Activated CD4-positive, alpha-beta memory T cell treated with anti-CD3 and anti-CD28 coated beads for 36 hours (primary cell): ENCODE measurements at places on chromosomes 11 and 22. TPM values are rescaled to one million over a fixed set of nuclear protein-coding genes. Genes with fewer than 3 reads are reported as not detected.

PRR33 gene
- total RNA-seq = not detected

DNA sequence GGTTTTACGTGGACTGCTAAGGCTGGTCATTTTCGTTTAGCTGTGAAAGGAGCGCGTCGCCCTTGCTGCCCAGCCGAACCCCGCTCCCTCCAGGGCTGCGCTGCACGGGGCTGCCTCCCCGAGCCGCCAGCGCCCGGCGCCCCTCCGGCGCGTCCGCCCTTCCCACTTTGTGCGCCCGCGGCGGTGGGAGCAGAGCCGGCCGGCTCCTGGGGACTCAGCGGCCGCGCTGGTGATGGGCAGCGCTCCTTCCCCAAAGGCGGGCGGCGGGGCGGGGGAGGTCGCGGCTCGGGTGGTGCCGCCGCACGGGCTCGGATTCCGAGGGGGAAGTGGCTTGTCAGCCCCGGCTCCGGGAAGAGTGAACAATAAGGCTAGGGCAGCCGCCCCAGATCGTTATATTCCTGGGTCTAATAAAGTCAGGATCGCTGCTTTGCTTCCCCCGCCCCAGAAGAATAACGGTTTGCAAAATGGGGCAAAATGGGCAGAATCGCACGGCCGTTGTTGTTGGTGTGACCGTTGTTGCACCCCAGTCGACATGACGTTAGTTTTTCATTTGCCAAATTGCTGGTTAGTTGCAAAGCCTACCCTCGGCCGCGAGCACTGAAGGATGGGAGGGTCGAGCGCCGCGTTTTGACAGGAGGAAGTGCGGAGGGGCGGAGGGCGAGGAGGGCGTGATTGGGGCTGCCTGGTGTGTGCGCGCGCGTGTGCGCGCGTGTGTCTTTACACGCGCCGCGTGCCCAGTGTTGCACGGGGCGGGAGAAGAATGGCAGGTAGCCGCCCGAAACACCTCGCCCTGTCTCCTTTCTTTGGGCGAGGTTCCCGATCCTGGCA lies 745 bp downstream of the NCAM1 start:
- peak; percentile 14 for DNase-seq

GRCh38 chr11:955154-956063 lies 29.7 kb downstream of the AP2A2 start:
- no peak for DNase-seq

- DNase-seq = no peak
These were observed 274.2 kb downstream of the CASP12 start for GRCh38 chr11:104624021-104624420.

- no peak for DNase-seq
These were observed 52.4 kb downstream of the GRIK4 start for GRCh38 chr11:120563703-120564572.

DNA sequence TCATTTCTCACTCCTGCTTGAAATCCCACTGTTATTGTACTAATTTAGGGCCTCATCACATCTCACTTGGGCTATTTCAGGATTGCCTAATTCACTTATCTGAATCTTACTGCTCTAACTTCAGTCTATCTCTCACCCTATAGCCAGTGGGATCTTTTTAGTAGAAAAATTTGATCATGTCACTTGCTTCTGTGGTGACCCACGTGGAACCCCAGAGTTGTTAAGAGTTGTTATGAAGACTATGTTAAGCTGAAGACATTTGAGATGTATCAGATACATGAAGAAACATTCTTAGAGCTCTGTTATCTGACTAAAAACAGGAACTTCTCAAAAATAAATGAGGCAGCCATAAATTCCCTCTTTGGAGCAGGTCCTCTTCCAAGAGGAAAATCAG lies 1375.6 kb upstream of the TENM4 start:
- DNase-seq = no peak

GRCh38 chr11:10674440-10674855 lies 19.1 kb downstream of the IRAG1 start:
- no peak for DNase-seq

USP47 gene
- 64.0 TPM for total RNA-seq

AP5B1 gene
- total RNA-seq = 13.6 TPM

DNA sequence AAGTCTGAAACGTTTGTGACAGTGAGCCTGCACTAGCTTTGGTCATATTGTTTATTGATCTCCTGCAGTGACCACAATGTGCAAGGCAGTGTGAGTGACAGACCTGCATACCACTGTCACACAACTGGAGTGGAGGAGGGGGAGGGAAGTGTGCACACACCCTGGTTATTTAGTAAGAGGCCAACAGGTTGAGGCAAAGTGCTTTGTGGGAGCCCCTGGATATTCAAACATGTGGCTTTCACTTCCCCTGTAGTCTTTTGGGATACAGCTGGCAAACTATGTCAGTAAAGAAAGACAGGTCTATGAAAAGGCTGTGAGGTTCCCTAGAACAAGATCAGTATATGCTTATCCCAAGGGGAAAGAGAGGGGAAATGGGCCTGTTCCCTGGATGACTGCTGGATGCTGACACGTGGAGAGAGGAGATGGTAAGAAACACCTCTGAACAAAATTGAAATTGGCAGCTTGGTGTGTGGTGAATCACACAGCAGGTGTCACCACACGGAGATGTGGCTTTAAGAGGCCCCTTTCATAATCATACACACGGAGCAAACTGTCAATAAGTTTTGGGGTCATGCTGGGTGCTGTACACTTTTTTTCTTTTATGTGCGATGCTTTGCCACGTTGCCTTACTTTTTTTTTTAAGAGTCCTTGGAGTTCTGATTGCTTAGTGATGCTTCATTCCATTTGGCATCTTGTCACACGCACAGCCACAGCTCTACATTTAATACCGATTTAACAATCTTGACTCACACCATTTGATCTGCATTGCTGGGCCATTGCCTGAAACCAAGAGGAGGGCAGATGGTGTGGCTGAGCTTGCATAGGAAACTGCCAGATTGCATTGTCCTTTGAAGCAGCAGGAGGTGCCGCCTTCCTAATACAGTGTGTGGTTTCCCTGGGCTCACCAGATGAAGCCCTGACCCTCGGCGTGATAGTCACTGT lies 11.3 kb downstream of the OSBP2 start:
- peak; percentile 56 for DNase-seq

DNA sequence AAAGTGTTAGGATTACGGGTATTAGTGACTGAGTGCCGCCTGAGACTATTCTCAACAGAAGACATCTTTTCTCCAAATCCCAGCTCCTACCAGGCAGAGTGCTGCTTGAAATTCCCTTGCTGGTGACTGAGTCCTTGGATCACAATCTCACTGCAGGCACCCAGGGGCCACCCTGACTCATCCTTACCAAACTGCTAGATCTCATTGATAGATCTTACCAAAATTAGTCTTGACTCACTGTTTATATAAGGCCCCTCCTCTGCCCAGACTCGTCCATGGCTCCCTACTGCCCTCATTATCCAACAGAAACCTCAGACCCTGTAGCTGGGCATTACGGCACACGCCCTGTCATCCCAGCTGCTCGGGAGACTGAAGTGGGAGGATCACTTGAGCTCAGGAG lies 14.7 kb downstream of the TBC1D10A start:
- peak; percentile 53 for DNase-seq

DNA sequence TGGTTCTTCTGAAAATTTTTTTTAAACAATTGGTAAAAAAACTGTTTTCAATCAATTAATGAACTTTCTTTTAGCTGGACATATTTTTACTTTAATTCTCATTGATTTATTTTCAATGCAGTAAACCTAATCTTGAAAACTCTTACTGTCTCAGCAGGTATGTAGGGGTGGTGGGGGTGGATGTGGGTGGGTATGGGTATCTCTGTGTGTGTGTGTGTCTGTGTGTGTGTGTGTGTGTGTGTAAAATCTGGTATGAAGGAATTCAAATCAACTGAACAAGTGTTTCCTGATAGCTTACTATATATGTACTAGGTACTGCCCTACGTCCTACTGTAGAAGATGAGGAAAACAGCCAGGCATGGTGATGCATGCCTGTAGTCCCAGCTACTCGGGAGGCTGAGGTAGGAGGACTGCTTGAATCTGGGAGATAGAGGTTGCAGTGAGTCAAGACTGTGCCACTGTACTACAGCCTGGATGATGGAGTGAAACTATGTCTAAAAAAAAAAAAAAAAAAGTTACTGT lies 75.5 kb downstream of the MRTFA start:
- DNase-seq = no peak
